ENCODE measurements at places on chromosomes 3 and 15.

- no peak for DNase-seq
These were observed 39.2 kb downstream of the CCDC66 start for GRCh38 chr3:56595975-56596840.

GRCh38 chr3:69541711-69542088, 155.8 kb upstream of the FRMD4B start:
- DNase-seq: no peak

- DNase-seq: no peak
These were observed 292.8 kb upstream of the TMC3 start for GRCh38 chr15:81666839-81667238.

GRCh38 chr15:25422021-25422420, 16.8 kb downstream of the UBE3A start:
- no peak for DNase-seq

GRCh38 chr3:123605789-123606234, 21.0 kb upstream of the HACD2 start:
- no peak for DNase-seq

- DNase-seq: no peak
These were observed 83.9 kb downstream of the PEAK1 start for GRCh38 chr15:77336006-77336405.

Data from pons (tissue), 1 donor.